Hematopoietic multipotent progenitor cell treated with erythropoietin and hydrocortisone succinate and interleukin-3 and kit ligand, for 17 days (in vitro differentiated cells): ENCODE measurements at places on chromosomes 5 and 9.
A peak's percentile ranks its signal among the peaks of the same experiment; 100 is the strongest.

DNA sequence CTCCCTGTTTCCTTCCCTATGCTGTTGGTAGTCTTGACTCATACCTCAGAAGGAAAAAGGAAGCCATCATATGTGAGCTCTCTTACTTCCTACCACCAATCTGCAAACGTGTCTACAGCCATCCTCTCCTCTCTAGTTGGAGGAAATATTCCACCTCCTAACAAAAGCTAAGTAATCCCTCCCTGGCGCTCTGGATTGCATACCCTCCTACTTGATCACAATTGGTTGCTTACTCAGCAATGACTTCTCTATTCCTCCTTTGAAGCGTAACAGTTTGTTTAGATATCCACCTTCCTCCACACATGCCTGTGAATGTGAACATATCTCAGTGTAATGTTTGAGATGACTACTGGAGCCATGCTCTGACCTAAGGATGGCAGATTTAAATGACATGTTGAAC is 18.2 kb downstream of the RUSC2 start:
- no peak for DNase-seq

DNA sequence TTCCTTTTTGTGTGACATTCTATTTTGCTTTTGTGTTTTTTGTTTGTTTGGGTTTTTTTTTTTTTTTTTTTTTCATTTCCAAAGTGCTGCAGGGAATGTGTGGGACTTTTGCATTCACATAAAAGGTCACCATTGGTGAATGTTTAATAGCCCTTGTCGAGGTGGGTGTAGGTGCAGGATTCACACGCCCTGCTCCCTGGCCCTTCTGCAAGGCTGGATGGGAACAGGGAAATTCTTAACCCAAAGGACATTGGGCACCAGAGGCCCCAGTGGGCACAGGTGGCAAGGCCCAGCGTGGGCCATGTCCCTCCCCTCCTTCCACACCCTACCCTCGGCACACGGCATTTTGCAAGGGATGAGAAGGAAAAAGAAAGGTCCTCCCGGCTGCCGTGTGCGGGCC is 50.4 kb upstream of the NOTCH1 start:
- DNase-seq, result no peak

GRCh38 chr5:35438786-35439185 is 178.9 kb upstream of the SPEF2 start:
- DNase-seq, result no peak

DNA sequence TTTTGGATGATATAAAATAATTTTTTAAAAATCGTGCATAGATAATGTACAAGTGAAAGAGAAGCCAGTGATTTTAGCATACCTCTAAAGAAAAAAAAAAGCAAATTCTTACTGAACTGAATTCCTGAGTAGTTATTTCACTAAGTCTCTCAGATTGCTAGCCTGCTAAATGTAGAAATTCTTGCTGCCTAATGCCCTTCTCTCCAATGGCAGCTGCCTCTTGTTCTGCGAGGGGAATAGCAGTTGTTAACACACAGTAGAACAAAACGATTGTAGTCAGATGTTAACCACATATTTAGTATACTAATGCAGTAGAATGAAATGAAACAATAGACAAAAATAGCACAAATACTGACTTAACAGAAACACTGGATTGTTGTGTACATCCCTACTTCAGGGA is 26.8 kb downstream of the SMAD5 start:
- no peak for DNase-seq

- DNase-seq, result no peak
Observed at GRCh38 chr9:116516456-116516855, 170.6 kb upstream of the TRIM32 start.

DNA sequence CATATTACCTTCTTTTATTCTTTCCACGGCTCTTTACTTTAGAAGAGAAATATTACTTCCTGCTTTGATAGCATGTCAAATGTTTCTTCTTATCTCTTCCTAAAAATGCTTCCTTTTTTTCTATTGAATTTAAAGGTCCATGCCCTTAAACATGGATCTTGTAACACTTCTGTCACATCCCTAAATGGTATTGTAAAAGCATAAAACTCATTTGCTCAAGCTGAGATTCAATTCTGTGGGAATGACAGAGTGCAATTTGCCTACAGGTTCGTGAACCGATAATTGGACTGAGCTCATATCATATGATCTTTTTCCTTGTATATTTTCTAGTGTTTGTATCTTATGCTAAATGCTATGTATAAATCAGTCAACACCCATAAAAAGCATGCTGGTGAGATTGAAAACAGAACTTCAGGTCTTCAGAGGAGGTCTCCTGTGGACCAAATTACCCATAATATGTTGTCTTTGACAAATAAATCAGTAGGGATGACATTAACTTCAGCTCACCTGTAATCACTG is 429.3 kb downstream of the TMEM232 start:
- DNase-seq, result no peak

GRCh38 chr9:2645569-2645968 is 24.0 kb downstream of the VLDLR start:
- no peak for DNase-seq

DNA sequence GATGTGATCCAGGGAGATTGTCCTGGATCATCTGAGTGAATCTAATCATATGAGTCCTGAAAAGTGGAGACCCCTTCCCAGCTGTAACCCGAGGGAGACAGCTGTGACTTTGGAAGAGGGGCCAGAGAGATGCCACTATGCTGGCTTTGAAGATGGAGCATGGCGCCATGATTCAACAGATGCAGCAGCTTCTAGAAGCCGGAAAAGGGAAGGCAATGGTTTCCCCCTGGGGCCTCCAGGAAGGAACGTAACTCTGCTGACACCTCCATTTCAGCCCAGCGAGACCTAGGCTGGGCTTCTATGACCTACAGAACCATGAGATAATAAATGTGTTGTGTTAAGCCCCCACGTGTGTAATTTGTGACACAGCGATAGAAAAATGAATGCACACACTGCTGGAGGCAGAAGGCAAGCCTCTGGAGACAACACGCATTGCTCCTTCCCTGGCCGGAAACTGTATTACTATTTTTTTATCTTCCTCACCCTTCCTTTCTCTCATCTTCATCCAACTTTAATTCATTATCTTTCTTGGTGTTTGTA is 16.6 kb upstream of the SARDH start:
- DNase-seq, result no peak

- no peak for DNase-seq
Observed at GRCh38 chr9:71592400-71592799, 175.9 kb downstream of the CEMIP2 start.

DNA sequence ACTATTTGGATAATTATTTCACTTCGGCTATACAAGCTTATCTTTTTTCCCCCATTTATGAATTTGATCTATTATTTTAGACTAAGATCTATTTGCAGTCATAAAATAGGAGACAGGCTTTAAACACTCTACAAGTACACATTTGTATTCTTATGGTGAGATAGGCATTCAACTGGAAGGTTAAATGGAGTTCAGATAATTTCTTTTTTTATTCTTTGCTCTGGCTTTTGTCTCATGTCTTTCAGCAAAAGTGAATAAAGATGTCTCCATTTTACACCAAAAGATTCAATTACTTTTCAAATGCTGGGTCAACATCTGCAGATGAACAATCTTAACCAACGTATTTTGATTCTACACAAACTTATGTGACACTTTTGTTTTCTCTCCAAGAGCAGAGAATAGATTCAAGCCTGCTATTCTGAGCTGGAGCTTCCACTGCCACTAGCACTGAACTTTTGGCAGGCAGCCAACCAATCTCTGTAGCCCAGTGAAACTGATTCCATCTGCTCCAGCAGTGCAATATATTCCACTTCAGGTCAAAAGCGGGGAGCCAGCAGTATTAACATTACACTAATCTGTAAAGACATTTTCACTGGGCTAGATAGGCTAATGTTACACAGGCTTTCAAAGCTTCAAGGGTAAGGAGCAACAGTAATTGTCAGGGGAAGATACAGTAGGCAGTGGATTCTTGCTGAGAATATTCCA is 452.0 kb upstream of the ZNF608 start:
- no peak for DNase-seq

GRCh38 chr9:129407905-129408452 is 212.9 kb downstream of the C9orf50 start:
- DNase-seq, result no peak

DNA sequence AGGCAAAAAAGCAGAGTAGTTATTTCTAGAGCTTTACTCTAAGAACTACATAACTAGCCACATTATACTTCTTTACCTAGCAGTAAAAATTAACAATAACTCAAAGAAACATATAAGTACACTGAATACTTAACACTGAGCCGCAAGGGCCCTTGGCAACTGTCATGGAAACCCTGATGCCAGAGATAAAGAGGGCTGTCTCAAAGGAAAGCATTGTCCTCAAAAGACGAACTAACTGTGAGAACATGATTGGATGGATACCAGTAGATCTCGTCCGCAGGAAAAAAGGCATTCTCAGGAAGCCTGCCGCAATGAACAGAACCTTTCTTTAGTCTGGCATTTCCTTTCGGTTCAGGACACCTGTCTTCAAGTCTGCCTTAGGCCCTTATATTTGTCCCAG is 379.0 kb upstream of the SLC30A5 start:
- no peak for DNase-seq

GRCh38 chr9:38263532-38263931 is 129.0 kb upstream of the ALDH1B1 start:
- no peak for DNase-seq

DNA sequence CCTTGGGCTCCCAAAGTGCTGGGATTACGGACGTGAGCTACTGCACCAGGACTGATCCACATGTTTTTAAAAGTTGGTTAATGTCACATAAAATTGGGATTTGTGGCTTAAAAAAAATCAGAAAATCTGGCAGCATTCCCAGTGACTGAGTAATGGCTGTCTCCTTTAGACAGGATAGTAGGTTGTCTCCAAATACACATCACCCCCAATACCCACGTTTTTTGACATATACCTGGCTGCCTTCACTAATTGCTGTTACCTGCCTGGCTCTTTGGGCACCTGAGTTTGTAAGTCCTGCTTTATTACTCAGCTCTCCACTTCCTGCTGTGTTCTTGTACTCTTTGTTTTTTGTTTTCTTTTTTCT is 84.8 kb downstream of the KDM4C start:
- DNase-seq, result no peak

DNA sequence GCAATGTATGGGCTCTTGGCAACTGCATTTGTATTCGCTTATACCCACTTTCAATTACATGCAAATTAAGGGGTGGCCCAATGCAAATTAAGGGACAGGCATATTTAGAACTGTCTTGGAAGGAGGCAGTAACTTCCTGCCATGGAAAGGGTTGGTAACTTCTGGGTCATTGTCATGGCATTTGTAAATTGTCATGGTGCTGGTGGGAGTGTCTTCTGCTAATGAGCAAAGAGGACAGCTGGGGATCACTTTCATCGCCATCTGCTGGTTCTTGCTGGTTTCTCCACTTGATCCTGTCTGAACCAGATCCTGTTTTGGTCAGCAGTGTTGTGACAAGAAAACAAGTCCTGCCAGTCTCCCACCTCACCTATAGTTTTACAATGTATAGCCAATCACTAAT is 23.3 kb upstream of the UGT3A2 start:
- peak; percentile 7 for DNase-seq

DNA sequence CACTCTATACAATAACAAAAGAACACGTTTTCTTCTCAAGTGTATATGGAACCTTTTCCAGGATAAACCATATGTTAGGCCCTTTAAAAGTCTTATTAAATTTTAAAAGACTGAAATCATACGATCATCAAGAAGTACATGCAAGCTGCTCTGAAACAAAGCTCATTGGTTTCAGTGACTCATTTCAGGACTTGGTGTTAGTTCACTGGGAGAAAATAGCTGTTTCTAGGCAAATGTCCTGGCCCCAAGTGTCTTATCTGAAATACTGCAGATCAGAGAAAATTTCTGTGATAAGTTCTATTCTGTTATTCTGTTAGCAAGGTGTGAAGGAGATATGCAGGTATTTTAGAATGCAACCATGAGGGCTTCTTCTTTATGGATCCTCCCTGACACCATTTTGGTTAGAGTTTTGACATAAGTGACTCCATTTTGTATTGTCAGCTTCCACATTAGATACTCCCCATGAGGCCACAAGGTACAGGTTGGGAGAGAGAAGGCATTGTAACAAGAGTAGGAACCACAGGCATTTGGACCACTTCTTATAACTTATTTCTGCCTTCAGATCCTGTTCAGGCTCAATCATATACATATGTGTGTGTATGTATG is 7.5 kb upstream of the CCDC180 start:
- no peak for DNase-seq

GRCh38 chr5:83538786-83539462 is 67.4 kb downstream of the VCAN start:
- no peak for DNase-seq

DNA sequence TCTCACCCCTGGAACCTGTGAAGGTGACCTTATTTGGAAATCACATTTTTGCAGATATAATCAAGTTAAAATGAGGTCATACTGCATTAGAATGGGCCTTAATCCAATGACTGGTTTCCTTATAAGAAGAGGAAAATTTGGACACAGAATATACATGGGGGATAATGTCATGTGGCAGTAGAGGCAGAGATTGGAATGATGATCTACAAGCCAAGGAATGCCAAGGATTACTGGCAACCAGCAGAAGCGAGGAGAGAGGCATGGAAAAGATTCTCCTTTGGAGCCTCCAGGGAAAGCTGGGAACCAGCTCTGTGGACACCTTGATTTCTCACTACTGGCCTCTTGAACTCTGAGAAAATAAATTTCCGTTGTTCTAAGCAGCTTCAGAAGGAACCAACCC is 20.2 kb upstream of the CEP78 start:
- DNase-seq, result no peak
